Stimulated activated CD4-positive, alpha-beta T cell treated with anti-CD3 and anti-CD28 coated beads, Interleukin-4, amount 100 ng/mL, for 48 hours (primary cell): ENCODE measurements at places on chromosomes 5 and 9.

DNA sequence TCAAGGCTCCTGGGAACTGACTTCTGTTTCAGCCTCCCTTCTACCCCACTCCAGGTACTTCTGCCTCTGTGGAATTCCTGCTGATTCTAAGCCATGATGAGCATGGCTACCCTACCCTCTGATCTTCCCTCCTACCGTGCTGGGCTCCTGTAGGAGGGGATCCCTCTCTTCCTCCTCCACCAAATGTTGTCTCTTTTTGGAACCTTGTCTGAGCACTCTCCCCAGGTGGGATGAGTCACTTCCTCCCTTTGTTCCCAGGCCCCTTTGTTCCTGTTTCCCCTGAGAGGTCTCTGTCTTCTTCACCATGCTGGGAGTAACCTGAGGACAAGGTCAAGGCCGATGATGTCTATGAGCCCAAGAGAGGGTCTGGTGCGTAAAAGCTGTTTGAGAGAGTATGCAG, 213.2 kb downstream of the GABBR2 start:
- no peak for DNase-seq

GRCh38 chr9:80285326-80285725, 713.6 kb downstream of the TLE4 start:
- DNase-seq: no peak

DNA sequence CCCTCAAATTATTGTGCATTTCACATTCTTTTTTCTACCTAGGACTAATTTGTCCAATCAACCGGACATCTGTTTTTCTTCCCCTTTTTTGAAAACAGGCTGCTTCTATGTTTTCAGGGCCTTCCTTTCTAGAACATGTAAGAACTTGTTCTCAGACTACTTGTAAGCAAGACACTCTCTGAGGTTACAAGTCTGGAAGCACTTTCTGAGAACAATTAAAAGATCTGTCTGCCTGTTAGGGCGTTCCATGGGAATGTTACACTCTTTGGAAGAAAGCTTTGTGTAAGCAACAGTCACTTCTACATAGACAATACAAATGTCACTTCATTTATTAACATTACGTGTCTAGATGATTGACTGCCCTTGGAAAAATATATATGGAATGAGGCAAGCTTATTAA, 50.9 kb upstream of the HSPB3 start:
- no peak for DNase-seq

- no peak for DNase-seq
Measured at GRCh38 chr5:109759306-109759705, 69.6 kb downstream of the MAN2A1 start.

DNA sequence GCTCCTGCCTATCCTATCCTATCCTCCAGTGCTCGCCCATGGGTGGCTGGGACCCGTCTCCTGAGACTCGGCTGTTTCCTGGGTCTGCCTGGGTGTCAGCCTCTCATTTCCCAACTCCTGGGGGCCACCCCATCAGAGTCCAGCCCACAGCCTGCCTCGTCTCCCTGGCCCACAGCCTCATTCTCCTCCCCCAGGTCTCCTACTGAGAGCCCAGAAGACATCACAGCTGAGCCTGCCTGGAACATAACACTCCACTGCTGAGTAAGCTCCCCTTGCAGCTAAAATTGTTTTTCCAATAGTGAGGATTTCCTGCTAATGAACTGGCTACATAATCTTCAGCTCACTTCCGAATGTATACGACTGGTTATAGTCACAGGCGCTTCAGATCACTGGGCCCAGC, 95.3 kb downstream of the TTLL11 start:
- DNase-seq: no peak
